ENCODE measurements at places on chromosomes 1 and 21.
A peak's percentile ranks its signal among the peaks of the same experiment; 100 is the strongest.

GRCh38 chr1:114033961-114034360, 54.7 kb downstream of the OLFML3 start:
- DNase-seq: no peak

DNA sequence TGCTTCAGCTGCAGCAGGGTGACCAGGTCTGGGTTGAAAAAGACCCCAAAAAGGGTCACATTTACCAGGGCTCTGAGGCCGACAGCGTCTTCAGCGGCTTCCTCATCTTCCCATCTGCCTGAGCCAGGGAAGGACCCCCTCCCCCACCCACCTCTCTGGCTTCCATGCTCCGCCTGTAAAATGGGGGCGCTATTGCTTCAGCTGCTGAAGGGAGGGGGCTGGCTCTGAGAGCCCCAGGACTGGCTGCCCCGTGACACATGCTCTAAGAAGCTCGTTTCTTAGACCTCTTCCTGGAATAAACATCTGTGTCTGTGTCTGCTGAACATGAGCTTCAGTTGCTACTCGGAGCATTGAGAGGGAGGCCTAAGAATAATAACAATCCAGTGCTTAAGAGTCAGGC, 2.9 kb downstream of the C1QA start:
- peak; percentile 12 for DNase-seq

- no peak for DNase-seq
Measured at GRCh38 chr1:207306603-207307002, 14.9 kb upstream of the CD55 start.

DNA sequence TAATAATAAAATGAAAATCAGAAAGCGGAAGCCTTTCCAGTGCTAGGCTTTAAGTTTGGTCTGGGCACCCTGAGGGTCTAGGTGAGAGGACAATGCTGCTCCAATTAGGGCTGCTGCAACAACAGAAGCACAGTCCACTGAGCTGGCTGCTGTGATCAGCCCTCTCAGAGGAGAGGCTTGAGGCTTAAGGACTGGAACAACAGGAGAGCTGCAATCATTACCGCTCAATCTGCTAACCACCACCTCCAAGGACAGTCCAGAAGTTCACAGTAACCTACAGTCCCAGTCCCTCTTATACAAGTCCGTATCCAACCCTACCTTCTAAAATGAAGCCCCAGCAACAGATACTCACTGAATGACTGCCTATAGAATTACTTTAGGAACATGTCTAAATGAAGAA, 62.1 kb downstream of the USP24 start:
- no peak for DNase-seq

DNA sequence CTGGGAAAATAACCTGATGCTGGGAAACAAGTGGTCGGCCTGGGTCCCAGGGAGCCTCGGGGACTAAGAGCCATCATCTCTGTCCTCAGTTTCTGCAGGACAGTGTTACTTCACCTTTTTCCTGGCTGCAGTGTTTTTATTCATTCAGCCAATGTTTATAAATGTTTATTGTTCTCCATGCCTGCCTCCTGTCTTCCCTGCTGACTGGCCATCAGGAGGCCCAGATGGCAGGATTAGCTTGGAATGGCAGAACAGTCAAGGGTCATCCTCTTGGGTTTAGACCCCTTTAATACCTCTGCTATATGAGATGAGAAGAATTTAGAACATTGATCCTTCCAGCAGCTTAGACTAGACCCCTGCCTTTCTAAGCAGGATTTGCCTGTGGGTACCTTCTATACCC, 13.3 kb downstream of the MAPKAPK2 start:
- no peak for DNase-seq

DNA sequence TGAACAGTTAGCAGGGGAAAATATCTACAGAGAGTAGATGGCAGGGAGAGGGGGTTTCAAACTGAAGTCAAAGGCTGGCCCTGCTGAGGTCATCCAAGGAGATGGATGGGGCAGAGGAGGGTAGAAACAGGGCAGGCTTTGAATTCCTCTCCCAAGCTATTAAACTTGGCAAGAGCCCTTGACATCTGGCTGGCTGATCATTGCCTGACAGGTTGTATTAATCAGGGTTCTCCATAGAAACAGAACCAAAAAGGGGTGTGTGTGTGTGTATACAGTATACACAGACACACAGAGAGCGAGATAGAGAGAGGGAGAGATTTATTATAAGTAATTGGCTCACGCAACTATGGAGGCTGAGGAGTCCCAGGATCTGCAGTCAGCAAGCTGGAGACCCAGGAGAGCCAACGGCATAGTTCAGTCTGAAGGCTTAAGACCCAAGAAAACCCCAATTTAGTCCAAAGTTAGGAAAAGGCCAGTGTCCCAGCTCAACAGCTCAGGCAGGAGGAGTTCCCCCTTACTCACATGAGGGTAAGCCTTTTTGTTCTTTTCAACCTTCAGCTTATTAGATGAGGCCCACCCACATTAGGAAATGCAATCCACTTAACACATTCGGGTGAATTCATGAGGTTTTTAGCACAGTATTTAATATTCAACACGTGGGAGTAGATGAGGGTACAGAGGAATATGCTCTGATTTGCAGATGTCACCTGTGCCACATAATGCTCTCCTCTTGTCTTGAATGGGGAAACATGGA, 46.7 kb upstream of the HAO2 start:
- no peak for DNase-seq

DNA sequence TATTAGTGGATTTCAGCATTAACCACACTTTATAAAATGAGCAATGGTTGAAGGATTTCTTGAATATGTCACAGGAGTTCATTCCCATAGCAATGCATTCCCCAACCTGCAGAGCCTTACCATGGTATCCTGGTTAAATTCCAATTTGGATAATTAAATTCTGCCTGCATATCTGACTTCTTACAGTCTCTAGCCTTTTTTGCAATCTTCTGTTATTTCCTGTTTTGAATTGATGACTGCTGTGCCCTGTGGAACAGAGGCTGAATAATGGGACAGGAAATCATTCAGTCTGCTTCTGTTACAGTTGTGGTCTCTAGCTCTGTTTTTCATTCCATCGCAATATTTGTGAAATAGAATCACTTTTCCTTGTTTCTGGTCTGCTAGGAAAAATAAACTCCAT, 1823.9 kb downstream of the PLA2G4A start:
- no peak for DNase-seq

- DNase-seq: no peak
Measured at GRCh38 chr21:41371685-41372030, 9.8 kb downstream of the MX2 start.

DNA sequence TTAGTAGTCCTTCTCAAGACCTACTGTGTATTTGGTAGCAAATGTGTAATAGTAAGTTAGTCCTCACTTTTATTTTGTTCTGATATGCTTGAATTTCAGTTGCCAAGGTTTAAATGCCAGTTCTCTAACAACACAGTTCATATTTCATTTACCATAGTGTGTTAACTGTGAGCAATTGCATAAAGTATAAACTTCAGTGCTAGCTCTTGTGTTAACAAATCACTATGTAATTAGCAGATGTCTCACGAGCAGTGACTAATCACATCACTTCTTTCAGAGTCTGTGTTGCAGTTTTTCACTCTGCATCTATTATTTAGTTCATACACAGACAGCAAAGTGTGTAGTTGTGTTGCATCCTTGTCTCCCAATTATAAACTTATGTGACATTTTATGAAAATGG, 47.8 kb downstream of the ZMYM4 start:
- DNase-seq: no peak

DNA sequence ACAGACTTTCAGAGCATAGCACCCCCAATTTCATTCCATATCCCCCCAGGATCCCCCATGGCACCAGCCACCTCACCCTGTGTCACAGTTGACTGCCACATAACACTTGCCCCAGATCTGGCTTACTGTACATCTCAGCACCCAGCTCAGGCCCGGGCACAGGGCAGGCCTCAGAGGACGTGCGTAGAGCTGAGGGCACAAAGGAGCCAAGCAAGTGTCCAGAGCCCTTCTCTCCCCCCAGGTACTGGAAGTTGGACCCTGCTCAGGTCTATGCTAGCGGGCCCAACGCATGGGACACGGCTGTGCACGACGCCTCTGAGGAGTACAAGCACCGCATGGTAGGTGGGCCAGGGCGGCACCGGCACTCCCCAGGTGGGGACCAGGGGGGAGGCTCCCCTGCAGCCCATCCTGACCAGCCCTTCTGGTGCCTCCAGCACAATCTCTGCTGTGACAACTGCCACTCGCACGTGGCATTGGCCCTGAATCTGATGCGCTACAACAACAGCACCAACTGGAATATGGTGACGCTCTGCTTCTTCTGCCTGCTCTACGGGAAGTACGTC, 8.0 kb upstream of the SYTL1 start:
- DNase-seq: no peak

- DNase-seq: peak; percentile 43
Measured at GRCh38 chr21:16455978-16456377, 726.2 kb downstream of the USP25 start.

DNA sequence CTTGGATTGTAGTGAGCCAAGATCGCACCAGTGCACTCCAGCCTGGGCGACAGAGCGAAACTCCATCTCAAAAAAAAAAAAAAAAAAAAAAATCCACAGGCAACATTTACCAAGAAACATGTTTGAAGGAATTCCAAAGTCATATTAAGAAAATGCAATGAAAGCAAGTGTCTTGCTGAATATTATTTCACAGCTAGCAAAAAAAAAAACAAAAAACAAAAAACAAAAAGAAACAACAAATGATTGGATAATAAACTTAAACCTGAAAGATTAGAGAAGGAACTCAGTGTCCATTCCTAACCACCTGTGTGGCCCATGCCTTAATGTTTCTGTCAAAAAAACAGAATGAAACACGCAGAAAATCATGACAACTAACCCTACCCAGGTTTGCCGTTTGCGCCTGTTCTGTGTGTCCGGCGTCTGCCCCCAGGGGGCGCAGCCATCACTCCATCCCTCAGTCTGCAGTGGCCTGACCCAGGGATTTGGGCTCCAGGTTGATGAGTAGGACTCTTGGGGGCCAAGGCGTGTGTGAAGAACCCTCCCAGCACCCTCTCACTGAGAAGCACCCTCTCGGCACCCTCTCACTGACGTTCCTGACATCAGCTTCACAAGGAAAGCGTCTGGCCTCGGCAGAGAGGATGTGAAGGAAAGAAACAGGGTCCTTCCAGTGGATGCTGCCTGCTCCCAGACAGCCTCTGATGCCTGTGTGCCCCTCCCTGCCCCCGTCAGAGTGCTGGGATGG, 19.2 kb upstream of the PTTG1IP start:
- DNase-seq: no peak

GRCh38 chr1:8625491-8625890, 191.9 kb downstream of the RERE start:
- DNase-seq: no peak

DNA sequence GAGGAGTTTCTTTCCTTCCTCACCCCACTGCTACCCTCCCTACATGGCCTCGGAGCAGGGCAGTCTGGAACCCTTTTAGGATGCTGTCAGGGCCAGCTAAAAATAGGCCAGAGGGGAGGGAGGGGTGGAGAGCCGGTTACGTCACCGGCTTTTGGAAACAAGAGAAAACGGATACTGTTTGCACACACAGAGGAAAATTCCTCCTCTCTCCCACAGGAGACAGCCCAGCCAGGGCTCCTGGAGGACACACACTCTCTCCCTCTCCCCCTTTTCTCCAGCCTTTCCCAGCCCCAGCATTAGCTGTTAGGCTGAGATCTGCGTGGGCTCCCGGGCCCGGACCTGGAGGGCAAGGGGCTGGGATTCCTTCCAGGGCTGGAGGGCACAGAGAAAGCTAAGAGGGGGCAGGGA, 20.0 kb upstream of the ALDH4A1 start:
- peak; percentile 71 for DNase-seq

- no peak for DNase-seq
Measured at GRCh38 chr21:41832596-41833496, 46.3 kb downstream of the PRDM15 start.

DNA sequence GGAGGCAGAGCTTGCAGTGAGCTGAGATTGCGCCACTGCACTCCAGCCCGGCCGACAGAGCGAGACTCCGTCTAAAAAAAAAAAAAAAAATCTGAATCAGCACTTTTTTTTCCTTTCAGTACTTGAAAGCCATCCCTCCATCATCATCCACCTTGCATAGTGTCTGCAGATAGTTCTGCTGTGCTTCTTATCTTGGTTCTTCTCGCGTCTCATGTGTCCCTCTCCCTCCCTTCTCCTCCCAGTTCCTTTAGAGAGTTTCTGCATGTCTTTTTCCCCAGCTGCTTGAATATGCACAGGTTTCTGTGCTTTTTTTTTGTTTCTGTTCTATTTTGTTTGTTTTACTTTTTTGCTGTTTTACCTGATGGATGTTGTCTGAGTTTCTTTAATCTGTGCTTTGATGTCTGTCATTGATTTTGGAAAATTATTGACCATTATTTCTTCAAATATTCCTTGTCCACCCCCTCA, 3.9 kb upstream of the COL18A1 start:
- DNase-seq: no peak

DNA sequence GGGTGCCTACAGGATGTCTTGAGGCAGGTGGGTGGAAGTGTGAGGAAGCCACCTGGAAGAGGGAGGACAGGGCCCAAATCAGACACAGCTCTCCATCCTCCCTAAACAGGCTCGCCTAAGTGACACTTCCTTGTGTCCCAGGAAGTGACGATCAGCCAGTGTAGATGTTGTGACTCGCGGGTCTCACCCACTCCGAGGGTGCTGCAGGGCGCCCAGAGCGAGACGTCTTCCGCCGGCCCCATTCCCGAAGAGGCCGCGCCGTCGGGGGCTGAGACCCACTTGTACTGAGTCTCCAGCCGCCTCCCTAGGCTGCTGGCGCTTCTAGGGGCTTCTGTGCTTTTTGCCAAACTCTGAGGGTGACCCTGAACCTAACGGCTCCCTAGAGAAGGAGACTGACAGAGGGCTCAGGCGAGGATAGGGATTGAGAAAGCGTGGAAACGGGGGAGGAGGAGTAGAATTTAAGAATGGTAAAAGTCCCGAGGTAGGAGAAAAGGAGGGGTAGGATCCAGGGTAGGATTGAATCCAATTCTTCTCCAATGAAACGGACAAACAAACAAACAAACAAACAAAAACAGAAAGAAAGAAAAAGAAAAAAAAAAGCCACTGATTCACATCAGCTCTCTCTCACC, 543 bp upstream of the MARK1 start:
- DNase-seq: no peak

DNA sequence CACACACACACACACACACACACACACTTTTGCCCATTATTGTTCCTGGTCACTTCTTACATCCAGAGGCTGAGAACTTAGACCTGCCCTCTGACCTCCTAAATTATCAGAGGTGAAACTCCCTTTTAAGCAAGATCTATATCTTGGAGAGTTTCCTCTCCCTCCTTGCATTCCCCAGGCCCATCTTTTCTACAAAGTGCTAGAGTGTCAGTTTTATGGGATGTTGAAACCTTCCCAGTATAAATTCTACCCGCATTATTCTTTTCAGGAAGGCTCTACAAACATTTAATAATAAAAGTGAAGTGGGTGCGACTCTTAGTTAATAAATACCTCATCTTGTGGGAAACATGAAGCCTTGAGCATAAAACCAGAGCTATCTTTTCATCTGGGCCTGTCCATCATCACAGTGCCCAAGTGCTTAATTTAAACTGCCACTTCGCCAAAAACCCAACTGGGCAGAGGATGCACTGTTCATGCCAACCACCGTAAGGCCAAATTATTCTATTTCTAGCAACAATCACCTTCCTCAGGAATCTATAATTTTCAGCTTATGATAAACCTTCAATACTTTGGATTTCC, 458.2 kb upstream of the RUNX1 start:
- DNase-seq: no peak

GRCh38 chr1:217857061-217857460, 225.9 kb downstream of the SPATA17 start:
- peak; percentile 42 for DNase-seq

GRCh38 chr1:93025572-93025971, 53.5 kb upstream of the MTF2 start:
- no peak for DNase-seq

GRCh38 chr1:37158113-37158749, 123.9 kb upstream of the GRIK3 start:
- peak; percentile 2 for DNase-seq

GRCh38 chr1:199696225-199696624, 331.3 kb upstream of the NR5A2 start:
- no peak for DNase-seq
